IPS DF 6.9 (cell line): ENCODE measurements at places on chromosomes 2 and 18.

DNA sequence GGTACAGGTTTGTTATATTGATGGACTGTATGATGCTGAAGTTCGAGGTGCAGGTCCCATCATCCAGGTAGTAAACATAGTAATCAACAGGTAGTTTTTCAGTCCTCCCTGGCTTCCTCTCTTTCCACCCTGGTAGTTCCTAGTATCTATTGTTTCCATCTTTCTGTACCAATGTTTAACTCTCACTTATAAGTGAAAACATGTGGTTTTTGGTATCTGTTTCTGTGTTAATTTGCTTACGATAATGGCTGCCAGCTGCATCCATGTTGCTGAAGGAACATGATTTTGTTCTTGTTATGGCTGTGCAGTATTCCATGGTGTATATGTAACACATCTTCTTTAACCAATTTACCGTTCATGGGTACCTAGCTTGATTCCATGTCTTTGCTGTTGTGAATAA is 69.6 kb upstream of the LRRTM1 start:
- DNase-seq, result no peak

- DNase-seq, result no peak
Measured at GRCh38 chr18:24024425-24024824, 9.9 kb downstream of the TTC39C start.

- no peak for DNase-seq
Measured at GRCh38 chr2:218024336-218024735, 21.5 kb upstream of the TNS1 start.

GRCh38 chr2:223952280-223952968 is 4.8 kb upstream of the MRPL44 start:
- no peak for DNase-seq
